ENCODE measurements at places on chromosomes 2 and 18.

DNA sequence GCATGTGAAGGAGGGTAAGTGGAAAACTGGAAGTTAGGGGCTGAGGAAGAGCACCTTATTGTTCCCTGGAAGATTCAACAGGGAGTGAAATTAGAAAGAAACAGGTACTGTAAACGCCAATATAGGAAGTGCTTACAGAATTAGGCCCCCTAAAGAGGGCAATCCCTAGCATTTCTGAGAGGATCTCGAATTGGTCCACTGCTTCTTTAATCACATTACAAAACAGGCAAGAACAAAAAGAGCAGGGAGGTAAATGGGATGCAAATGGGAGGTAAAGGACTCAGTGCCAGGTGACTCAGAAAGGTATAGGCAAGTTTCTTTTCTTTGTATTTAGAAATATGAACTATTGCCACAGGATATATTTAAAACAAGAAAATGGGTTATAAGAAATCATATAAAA lies 116.4 kb upstream of the FANCL start:
- no peak for DNase-seq

- DNase-seq, result no peak
Observed at GRCh38 chr2:1101982-1102590, 151.4 kb downstream of the SNTG2 start.

GRCh38 chr2:238582159-238582558 lies 155.4 kb downstream of the ASB1 start:
- no peak for DNase-seq

GRCh38 chr2:240424341-240425235 lies 10.9 kb upstream of the GPC1 start:
- peak; percentile 82 for DNase-seq

DNA sequence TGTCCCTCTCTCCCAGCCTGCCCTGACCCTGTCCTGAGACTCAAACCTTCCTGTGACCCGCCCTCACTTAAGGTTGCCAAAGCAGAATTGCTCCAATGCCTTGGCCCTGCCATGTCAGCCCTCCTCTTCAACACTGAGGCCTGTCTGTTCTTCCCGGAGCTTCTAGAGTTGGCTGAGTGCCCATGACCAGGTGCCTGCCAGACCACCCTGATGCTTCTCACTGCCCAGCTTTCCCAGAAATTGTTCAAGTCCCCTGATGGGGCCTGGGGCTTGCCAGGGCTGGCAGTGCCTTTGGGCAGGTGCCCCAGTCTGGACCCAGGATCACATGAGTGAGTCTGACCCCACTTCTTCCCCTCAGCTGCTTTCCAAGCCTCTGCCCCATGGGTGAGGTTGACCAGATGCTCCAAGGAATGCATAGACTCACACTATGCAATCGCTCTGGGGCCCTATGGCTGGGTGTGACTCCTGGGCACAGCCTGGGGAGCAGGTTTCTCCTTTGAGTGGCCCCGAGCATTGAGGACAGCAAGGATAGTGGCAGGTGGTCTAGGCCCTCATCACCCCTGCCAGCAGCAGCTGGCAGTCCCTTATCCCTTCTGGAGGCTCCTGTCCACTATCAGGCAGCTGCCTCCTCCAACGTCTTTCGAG lies 3.1 kb upstream of the INPP5D start:
- DNase-seq, result no peak

GRCh38 chr2:164975891-164976290 lies 20.6 kb upstream of the SLC38A11 start:
- DNase-seq, result no peak

GRCh38 chr2:111667542-111668273 lies 216.3 kb downstream of the ANAPC1 start:
- peak; percentile 80 for DNase-seq

- no peak for DNase-seq
Observed at GRCh38 chr18:50161597-50162205, 33.2 kb downstream of the MYO5B start.

- DNase-seq, result no peak
Observed at GRCh38 chr2:70851704-70852103, 16.1 kb upstream of the CD207 start.

GRCh38 chr2:233385489-233386044 lies 31.3 kb downstream of the DGKD start:
- no peak for DNase-seq

GRCh38 chr2:134835471-134835870 lies 2.9 kb upstream of the ACMSD start:
- DNase-seq, result no peak

- no peak for DNase-seq
Observed at GRCh38 chr18:56291294-56291693, 347.1 kb downstream of the TXNL1 start.

GRCh38 chr2:68792751-68793150 lies 58.1 kb downstream of the ARHGAP25 start:
- DNase-seq, result no peak

DNA sequence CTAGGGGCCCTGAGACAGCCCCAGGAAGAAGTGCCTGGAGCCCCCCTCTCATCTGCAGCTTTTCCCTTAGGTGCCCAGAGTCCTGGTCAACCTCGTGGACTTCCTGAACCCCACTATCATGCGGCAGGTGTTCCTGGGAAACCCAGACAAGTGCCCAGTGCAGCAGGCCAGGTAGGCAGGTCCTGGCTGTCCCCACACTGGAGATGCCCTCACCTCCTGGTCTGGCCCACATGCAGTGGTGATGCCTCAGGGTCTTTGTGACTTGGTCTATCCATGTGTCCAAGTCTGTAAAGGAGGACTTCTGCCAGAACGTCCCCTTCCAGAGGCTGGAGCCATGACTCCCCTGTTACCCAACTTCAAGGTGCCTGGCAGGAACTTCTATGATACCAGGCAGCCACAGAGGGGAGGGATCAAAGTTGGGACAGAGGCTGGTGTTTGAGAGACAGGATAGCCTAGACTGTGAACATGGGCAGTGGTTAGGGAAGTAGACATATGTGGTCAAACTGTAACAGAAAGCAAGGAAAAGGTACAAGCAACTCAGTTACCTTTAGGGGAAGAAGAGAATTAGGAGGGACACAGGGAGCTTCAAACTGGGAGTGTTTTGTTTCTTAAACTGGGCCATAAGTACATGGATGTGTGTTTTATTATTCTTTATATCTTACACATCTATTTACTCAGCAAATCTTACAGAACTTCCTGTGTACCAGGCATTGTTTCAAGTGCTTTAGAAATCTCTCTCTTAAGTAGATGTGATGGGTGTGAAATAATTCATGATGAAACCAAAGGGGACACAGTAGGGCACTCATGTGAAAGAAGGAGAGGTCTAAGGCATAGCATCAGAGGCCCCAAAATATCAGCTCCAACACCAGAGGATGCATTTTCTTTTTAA lies 107.1 kb downstream of the PLB1 start:
- no peak for DNase-seq

GRCh38 chr2:96665083-96665569 lies 22.6 kb downstream of the FER1L5 start:
- no peak for DNase-seq

- peak; percentile 30 for DNase-seq
Observed at GRCh38 chr2:240237609-240238174, 97.2 kb upstream of the OTOS start.

- no peak for DNase-seq
Observed at GRCh38 chr2:119196301-119197125, 27.1 kb upstream of the STEAP3 start.

DNA sequence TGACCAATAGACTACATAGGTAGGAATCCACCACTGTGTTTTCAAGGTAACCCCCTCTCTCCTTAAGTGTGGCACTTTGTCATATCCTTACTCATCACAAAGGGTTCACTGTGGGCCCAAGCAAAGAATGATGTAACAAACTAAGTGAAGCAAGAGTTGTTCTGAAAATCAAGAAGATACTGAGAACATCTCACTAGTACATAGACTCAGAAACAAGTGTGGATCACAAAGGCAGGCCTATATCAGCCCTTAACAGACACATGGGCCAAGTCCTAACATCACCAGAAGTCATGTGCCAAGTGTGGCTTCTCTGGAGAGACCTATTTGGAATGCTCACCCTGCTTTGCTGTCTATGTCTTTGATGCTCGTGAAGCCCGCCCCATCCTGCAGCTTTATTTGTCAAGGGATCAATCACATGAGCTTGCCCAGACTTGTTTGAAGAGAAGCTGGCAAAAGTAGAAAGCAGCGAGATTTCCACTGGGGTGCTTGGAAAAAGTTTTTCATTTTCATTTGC lies 131.2 kb upstream of the TTC39C start:
- no peak for DNase-seq

- no peak for DNase-seq
Observed at GRCh38 chr2:145094370-145094769, 574.5 kb upstream of the ZEB2 start.

GRCh38 chr2:100886085-100886484 lies 66.1 kb downstream of the NPAS2 start:
- no peak for DNase-seq
